CD4-positive, alpha-beta T cell treated with Interleukin-6 for 4 hours (primary cell): ENCODE measurements at places on chromosomes 16 and 17.

DNA sequence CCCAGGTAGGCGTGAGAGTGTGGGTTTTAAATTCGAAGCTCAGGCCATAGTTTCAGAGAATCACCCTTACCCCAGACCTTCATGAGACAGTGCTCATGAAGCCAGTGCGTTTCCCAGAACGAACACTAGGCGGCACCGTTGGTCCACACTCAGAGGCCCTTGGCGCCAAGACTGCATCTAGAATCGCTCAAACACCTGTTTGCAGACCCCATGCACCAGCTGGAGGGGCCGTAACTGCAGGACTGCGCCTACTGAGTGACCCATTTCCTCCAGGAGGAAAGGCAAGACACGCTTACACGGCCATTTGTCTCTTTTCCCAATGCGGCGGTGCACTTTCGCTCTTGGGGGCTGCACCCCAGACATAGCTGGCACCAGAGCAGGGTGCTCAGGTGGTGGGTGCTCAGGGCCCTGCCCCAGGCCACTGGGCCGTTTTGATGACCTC is 34.0 kb downstream of the ADGRG5 start:
- DNase-seq: peak; percentile 85

DNA sequence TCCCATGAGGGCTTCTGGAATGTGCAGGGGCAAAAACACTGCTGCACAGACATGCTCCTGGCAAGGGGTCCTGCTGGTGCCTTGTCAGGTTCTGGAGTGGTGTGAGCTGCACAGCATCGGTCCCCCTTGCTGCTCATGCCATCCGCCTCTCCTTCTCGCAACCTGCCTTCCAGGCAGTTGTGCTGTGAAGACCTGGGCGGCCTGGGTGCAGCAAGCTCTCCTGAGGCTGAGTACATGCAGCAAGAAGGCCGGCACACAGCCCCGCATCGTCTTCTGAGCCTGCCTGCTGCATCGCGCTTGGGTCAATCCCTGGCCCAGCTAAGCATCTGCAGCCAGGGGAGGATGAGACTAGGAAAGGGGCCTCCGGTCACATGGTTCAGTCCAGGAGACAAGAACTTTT is 478 bp upstream of the TRPV1 start:
- no peak for DNase-seq

DNA sequence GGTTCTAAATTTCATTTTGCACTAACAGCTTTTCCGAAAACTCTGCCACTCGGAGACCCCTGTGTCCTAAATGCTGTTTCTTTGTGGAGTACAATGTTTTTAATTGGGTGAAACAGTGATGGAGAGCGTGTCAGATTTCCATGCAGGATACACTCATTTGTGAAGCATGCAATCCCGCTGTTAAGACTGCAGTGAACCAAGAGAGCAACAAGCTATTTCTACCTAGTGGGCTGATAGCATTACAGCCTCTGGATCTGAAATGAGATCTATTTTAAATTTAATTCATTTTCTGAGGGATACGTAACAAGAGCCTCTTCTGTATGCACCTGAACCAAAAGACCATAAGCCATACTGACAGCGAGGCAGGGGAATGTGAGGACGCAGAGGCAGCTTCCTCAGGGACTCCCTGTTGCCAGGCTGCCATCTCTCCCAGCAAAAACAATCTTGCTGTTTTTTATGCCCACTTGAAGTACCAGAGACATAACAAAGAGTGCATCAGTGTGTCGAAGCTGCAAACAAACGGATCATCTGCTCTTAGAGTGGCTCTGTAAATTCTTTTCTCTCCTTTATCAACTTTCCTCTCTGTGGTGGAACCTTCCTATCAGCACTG is 199.9 kb upstream of the COX10 start:
- DNase-seq: no peak

DNA sequence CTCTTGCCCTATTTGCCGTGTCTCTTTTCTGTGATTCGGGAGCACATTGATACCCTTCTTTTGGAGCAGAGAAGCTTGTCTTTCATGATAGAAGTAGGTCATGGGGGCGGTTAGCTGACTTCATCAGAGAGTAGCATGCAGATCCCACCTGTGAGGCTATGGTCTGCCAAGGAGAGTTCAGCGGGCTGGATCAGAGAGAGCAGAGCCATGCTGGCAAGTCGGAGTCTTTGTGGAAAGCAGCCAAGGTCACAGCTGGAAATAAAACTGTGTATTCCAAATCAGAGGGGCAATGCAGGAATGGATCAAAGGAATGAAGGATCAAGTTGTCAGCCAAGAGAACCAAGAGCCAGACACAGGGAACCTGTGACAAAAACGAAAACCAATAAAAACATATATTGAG is 595.9 kb downstream of the WWOX start:
- DNase-seq: no peak

DNA sequence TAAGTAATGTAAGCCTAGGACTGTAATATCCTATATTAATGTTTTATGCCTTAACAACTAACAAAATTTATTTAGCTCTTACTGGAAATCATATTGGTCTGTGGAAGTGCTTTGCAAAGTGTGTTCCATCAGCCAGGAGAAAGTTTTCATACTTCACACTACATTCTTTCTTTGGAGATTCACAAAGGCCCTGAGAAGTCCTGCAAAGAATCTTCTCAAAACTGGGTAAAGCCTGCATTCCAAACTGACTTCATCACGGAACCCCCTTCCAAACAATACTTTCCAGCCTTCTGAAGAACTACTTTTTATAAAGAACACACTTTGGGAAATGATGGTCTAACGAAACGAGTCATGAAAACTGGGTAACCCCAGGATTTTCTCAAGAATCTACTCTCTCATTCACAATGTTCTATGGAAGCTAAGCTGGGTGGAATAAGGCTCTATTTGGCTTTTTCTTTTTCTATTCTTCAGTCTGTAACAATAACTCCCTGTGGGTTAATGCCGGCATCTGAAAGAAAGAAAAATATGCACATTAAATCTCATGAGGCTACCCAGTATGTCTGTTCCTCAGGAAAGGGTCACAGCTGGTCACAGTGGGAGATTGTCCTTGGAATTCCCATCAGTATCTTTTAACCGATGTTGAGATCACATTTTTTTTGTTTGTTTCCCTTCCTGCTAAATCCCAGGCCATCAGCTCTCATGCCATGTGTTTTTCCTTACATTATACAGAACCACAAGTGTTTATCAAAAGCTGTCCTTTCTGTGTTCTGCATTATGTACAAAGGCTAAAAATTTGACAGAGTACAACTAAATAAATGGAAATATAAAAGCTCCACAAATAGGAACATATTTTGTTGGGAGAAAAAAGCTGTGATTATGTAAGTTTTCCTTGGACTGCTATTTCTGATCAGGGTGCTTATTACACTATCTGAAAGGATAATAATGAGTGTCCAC is 12.8 kb upstream of the AKAP1 start:
- DNase-seq: no peak

DNA sequence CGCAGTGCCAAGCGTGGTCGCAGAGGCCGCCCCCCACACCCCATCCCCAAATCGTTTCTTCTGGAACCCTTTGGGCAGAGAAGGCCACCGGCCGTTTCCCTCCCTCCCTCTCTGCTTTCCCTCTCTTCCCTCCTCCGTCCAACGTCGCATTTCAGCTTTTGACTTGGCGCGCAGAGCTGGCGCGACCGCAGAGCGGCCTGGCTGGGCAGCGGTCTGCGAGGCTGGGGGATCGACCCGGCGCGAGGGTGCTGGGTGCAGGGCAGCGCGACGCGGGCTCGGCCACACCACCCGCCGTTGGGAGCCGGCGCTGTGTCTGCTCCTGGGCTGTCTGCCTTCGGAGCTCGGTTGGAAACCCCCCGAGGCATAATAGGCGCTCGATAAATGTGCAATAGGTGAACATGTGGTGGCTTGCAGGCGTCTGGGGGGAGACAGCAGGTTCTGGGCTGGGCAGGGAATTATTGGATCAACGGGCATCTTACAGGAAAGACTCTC is 2.8 kb upstream of the NTN3 start:
- no peak for DNase-seq

DNA sequence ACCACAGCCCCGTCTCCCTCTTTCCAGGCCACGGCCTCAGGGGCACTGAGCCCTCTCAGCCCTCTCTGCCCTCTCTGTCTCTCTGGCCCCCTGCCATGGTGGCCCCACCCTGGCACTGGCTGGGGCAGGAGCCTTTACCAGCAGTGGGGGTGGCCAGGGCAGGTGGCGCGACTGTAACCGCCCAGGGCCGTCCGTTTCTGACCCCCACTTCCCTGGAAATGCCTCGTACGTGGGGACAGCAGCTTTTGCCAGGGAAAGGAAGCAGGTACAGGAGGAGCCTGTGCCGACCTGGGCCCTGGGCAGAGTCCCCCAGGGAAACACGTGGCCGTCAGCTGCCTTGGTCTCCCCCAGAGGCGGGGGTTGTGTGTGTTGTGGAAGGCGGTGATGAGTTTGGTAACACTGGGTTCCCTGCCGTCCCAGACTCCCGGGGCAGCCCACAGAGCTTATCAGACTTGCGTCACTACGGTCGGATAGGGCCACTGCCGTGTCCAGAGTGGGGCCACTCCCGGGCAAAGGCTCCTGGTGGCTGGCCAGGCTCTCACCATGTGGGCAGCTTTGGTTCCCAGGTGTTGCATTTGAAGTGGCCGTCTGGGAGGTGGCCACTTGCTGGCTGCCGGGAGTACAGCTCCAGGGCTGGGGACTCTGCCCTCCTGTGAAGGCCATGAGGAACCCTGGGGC is 249.3 kb upstream of the CIBAR2 start:
- no peak for DNase-seq

GRCh38 chr17:10992106-10992880 is 154.4 kb upstream of the PIRT start:
- DNase-seq: no peak

DNA sequence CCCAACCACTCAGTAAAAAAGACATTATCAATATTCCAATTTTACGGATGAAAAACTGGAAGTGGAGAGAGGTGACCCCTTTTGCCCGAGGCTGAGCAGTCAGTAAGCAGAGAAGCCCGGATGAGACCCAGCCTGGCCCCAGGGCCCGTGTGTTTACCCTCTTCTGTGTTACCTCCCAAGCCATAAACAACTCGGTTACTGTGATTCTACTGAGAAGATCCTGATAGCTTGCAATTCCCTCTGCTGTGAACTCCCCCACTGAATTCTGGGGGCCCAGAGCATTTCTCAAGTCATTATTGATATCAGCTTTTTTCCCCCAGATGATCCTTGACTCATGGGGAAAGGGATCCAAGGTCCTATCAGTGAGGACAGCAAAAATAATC is 482.6 kb upstream of the ERCC4 start:
- no peak for DNase-seq

- peak; percentile 35 for DNase-seq
These were observed 1.4 kb downstream of the MMD start for GRCh38 chr17:55420067-55420775.

DNA sequence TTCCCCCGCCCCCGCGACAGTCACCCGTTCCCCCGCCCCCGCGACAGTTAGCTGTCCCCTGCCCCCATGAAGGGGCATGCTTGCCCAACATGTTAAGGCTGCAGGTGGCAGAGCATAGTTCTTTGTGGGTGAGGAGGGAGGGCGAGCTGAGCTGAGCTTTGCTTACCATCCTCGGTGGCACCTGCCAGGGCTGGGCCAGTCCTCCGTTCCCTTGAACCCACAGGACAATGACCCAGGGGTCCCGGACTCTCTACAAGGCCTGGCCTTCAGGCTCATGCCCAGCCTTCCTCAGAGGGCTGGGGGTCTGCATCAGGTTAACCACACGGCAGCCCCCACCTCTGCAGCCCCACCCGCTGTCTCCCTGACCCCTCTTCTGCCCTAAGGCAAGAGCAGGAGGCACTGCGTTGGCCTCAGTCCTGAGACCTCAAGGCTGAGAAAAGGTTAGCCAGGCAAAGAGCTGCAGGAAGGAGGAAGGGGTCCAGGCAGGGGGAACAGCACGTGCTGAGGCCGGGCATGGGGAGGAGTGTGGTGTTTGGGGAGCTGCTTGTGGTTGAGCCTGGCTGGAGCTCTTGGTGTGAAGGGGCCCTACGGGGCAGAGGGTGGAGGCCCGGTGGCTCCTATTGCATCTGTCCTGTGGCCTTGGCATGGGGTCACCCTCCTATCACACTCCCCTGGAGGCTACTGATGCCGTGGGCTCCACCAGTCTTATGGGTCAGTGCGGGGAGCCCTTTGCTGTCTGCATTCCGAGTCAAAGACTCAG is 11.4 kb upstream of the DOC2B start:
- DNase-seq: no peak

DNA sequence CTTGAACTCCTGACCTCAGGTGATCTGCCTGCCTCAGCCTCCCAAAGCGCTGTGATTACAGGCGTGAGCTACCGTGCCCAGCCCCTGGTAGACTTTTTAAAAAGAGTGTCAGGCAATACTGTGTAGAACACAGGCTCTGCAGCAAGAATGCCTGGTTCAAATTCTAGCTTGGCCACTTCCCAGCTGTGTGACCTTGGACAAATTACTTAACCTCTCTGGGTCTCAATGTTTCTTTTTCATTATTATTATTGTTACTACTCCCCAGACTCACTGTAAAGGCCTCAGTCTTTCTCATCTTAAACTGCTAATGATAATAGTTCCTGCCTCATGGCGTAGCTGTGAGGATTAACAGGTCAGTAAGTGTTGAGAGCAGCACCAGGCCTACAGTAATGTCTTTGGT is 114.3 kb downstream of the LITAF start:
- DNase-seq: no peak

- DNase-seq: peak; percentile 78
These were observed at the start of gene CMTM3 for GRCh38 chr16:66604376-66605176. Gene CMTM3 (plus strand): TSS chr16:66604704. CDS start chr16:66604806, 102 bp downstream.

DNA sequence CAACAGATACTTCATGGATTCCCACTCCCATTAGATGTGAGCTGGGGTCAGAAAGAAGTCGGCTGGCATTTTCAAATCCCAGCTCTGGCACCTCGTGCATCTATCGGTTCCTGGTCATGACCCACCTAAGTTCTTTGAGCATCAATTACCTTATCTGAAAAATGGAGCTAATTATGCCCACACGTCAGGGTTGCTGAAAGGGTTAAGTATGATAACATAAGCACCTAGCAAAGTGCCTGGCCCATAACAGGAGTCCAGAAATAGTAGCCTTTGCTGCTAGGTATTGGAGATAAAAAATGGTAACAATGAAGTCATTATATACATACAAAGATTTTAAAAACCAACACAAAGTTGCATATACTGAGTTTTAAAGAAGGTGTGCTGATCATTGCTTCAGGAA is 14.1 kb upstream of the GNA13 start:
- DNase-seq: no peak

- peak; percentile 64 for DNase-seq
These were observed 37.2 kb upstream of the RGS9 start for GRCh38 chr17:65099941-65100315.

DNA sequence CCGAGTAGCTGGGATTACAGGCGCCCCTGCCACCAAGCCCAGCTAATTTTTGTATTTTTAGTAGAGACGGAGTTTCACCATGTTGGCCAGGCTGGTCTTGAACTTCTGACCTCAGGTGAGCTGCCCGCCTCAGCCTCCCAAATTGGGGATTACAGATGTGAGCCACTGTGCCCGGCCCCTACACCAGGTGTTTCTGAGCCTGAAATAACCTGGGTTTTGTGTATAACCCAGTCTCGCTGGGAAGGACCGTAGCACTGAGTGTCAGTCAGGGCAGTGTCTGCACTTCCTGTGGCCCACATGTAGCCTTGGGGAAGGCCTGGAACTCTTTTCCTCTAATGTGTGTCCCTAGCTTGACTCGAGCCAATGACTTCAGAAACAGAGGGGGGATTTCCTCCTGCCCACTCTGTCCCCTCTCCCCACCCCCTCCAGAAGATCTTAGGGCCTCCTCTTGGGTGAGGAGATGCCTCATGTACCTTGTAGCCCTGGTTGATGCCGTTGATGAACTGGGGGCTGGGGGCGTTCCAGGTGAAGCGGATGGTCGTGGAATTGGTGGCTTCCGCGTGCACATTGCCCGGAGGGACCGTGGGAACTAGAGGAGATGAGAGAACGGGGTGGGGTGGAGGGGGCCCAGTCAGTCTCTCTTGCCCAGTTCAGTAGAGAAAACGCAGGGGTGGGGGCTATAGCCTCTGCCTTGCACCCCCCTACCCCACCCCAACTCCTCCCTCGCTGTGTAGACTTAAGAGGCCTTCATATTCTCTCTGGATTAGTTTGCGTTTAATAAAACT is 102.6 kb upstream of the CDC42EP4 start:
- DNase-seq: no peak
